Stimulated activated naive CD8-positive, alpha-beta T cell treated with anti-CD3 and anti-CD28 coated beads, Interleukin-15, Interleukin-2, amounts not matched to agents 100 U/mL and 50 U/mL, for 24 hours (primary cell): ENCODE measurements at places on chromosomes 16 and 17.
A peak's percentile ranks its signal among the peaks of the same experiment; 100 is the strongest.

GRCh38 chr17:5897275-5897911 is 172.8 kb upstream of the WSCD1 start:
- no peak for DNase-seq

- no peak for DNase-seq
Measured at GRCh38 chr17:55582897-55583296, 71.6 kb upstream of the SMIM36 start.

- DNase-seq: no peak
Measured at GRCh38 chr16:62752854-62753253, 716.6 kb upstream of the CDH8 start.

DNA sequence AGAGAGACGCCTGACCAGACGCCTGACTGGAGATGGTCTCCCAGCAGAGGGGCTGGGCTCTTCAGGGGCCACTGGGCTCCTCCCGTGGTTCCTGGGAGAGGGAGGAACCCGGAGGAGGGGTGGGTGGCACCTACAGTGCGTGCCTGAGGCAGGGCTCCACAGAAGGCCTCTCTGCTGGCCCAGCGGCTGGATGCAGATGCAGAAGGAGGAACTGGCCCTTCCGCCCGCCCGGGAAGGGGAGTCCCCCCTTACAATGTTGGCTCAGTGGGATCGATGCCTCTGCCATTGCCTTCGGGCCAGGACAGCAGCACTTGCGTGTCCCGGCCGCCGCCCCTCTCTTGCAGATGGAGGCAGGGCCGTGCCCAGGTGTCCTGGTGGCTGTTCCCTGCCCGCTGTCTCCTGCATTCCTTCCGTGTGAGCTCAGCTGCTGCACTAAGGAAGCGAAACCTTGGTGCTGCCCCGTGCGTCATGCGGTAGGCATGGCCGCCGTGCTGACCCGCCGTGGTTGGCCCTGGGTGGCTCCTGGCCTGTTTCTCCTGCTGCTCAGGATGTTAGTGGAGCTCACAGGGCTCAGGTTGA is 15.1 kb downstream of the BAIAP2 start:
- no peak for DNase-seq

DNA sequence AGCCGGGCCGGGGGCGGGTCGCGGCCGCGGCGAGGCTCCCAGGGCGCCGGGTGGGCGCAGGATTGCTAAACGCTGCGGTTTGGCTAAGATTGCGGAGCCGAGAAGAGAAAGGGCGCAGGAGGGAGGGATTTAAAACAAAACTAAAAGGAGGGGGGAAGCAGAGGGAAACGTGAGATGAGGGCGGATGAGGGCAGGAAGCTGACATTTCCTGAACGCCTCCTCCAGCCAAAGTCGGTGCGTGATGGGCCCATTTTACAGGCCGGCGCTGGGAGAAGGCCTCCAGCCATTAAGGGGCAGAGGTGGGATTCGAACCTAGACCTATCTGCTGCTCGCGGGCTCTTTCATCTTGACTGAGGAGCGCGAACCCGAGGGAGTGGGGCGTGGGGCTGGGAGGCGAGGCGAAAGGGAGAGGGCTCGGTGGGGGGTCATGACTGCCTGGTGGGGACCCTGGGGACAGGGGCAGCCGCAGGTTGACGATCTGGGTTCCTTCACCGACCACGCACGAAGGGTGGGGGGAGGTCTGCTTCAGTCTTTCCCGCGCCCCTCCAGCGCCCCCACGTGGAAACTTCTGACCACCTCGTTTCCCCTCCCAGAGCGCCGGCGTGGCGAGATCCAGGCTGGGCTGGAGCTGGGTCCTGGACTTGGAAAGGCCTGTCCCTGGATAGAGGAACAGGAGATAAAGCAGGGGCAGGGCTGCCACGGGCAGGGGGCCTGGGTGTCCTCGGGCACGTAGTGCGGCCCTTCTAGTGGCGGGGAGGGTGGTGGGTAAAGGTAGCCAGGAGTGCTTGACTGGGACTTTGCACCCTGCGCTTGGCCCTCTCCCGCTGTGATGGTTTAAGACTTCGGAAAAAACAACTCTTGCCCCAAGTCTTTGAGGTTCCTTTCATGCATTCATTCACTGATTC is 3.8 kb upstream of the TAC4 start:
- DNase-seq: peak; percentile 84

GRCh38 chr17:35901631-35902175 is 21.5 kb upstream of the CCL5 start:
- no peak for DNase-seq

GRCh38 chr16:47886631-47887415 is 269.0 kb downstream of the ABCC12 start:
- no peak for DNase-seq

GRCh38 chr16:66901626-66902025 is 17.1 kb downstream of the CDH16 start:
- DNase-seq: no peak

GRCh38 chr16:49738832-49739231 is 117.1 kb downstream of the ZNF423 start:
- DNase-seq: no peak

GRCh38 chr17:64547319-64547718 is 40.5 kb downstream of the CEP95 start:
- DNase-seq: no peak

GRCh38 chr16:819336-820043 is 19.0 kb upstream of the GNG13 start:
- no peak for DNase-seq

DNA sequence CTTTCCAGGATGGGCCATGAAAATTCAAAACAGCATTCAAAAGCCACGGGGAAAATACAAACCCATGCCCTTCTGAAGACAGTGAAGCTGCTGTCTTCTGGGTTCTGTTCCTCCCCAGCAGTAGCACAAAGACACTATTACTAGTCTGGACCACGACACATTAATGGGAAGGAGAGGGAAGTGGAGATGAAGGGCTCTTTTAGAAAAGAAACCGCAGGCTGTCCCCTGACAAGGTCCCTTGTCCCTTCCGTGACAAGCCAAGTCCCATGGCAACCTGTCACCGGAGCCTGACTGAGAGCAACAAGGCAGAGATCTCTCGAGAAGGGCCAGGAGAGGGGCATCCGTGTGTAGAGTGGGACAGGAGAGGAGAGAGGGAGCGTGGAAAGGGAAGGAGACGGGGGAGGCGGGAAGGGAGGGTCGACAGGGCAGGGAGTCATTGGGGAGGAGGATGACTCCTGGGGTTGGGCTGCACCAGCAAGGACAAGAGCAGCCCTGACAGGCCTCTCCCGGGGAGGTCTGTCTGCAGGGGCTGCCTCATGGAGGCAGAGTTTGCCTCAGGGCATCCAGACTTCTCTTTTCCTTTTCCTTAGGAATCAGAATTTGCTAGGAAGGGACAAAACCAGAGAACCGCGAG is 436.2 kb downstream of the SLC39A11 start:
- DNase-seq: no peak

- DNase-seq: no peak
Measured at GRCh38 chr16:66534376-66534799, 15.5 kb downstream of the TK2 start.

DNA sequence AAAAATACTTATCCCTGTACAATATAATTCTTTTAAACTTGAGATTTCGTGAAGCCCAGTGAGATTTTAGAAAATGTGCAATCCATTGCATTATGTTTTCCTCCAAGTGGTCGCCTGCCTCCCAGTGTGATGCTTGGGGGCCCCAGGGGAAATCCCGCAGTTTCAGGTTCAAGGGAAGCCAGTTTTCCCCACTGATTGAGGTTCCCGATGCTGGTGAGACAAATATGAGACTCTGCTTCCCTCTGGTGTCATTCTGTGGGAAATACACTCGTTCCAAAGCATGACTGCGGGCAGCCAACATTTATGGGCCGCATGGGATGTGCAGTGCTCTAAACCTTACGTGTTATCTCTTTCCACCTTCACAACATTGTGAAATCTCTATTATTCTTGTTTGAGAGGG is 200.8 kb downstream of the PRKCB start:
- peak; percentile 47 for DNase-seq

DNA sequence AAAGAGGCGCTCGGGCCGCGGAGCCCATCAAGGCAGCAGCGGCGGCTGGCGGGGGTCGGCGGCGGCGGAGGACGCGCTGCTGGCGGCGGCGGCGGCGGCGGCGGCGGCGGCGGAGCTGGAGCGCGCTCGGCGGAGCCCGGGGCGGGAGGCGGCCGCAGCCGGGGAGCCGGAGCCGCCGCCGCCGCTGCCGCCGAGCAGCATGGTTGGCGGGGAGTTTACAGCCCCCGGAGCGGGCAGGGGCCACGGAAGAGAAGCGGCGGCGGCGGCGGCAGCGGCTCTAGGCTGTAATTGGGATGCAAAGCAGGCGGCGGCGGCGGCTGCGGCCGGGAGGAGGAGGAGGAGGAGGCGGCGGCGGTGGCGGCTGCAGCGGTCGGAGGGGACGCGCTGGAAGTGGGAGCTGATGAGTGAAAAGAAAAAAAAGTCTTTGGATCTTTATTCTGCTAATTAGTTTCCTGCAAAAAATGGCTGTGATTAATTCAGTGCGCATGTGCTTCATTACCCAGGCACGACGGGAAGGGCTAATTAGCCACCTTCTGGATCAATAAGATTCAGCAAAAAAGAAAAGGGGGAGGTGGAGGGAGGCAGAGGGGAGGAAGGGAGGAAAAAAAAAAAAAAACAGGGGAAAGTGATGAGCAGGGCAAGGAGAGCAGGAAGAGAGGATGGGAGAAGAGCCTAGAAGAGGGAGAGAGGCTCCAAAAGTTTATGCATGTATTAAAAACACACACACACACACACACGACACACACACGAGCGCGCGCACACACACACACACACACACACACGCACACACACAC is 10.9 kb upstream of the ZFHX3 start:
- peak; percentile 34 for DNase-seq

GRCh38 chr17:79785900-79786810 is 8.2 kb downstream of the CBX2 start:
- DNase-seq: no peak

DNA sequence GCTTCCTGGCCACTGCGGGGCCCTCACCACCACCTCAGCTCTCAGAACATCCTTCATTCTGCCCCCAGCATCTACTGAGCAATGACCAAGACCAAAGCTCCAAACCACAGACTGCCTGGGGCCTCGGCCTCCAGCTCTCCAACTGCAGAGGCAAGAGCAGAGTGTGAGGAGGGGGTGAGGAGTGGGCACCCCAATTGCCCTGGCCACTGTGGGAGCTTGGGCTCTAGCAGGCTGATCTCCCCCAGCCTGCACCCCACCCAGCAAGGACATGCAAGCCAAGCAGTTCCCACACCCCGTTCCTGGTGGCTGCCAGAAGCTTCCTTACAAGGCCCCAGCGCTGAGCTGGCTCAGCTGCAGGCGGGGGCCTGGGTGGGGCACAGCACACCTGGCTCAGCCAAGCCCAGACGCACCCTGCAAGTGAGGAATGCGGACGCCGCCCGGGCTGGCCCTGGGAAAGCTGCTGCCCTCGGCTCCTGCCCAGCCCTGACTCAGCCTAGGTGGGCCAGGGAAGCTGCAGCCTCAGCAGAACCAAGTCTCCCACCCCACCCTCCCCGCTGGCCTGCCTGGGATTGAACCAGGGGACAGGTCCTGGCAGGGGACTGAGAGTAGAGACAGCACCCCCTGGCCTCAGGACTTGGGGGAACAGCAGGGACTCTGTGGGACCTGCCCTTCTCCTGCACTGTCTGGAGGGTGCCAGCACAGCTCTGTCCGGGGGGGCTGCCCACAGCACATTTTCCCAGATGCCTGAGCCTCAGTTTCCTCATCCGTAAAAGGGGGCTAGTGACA is 29.7 kb upstream of the KRT17 start:
- DNase-seq: no peak

- DNase-seq: no peak
Measured at GRCh38 chr16:60811657-60812056, 1224.6 kb downstream of the CDH8 start.

- DNase-seq: no peak
Measured at GRCh38 chr16:1216296-1216619, 8.8 kb downstream of the TPSG1 start.

DNA sequence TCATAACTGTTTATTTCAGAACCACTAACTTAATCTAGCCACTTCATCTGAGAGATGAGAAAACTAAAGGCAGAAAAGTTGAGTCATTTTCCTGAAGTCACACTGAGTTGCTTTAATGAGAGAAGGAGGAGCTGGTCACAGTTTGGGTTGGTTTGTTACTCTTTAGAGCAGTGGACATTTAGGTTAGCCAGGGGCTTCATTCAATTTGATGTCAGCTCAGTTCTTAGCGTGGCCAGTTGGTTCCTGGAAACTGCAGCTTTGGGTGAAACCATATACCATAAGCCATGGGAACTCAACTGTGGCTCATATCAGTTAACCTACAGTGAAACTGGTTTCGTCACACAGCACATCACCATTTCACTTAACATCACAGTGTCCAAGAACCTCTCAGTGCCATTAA is 59.2 kb upstream of the ADORA2B start:
- DNase-seq: no peak

- no peak for DNase-seq
Measured at GRCh38 chr17:71338396-71338795, 782.4 kb upstream of the SOX9 start.

GRCh38 chr16:81610144-81610842 is 165.7 kb downstream of the CMIP start:
- no peak for DNase-seq

DNA sequence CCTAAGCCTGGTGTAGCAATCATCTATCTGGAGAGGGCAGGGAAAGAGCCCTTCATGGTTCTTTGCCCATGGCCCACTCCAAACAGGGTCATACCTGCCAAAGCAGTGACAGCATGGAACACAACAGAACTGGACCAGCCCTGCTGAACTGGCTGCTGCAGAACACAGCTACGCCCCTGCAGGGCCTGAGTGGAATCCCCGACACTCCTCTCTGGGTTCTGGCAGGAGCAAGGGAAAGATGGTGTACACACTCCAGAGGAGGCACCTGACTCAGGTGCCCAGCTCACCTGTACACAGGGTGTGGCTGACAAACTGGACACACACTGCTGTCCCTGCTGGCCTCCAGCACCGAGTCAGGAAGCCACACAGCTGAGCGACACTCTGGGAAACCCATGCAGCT is 19.8 kb downstream of the MIEF2 start:
- no peak for DNase-seq

DNA sequence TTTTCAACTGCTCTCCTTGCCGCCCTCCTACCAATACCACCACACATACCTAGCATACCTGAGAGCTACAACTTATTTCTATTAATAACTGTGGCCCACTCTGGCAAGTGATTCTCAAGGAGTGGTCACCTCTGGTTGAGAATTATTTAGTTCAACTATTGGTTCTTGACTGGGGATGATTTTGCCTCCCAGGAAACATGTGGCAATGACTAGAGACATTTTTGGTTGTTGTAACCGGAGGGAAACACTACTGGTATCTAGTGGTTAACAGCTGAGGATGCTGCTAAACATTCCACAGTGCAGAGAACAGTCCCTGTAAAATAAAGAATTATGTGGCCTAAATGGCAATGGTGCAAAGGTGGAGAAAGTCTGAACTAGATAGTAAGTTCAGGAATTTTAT is 96.7 kb downstream of the TRIM37 start:
- no peak for DNase-seq

- no peak for DNase-seq
Measured at GRCh38 chr16:51813609-51814008, 662.5 kb upstream of the SALL1 start.
